Gastroesophageal sphincter (tissue), 4 donors: ENCODE measurements at places on chromosomes 12 and 14.

- ATAC-seq: no peak
Measured at GRCh38 chr12:3532931-3533702, 42.1 kb downstream of the PRMT8 start.

DNA sequence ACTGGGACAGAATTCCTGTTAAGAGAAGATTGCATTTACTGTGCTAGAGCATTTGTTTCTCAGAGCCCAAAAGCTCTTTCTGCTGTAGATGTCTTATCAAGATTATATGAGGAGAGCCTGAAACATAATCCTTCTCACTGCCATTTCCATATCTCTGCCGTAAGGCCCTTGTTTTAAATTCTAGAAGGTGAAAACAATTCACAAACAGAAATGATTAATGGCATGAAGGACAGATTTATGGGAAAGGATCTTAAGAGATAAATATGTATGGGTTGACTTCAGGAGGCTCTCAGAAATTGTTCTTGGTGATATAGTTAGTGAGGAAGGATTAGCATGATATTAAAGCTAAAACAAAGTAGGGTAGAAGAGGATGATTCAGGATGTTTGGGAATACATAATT lies 40.8 kb upstream of the PRICKLE1 start:
- ATAC-seq: no peak

GRCh38 chr12:15788233-15789219 lies 662 bp downstream of the EPS8 start:
- ATAC-seq: peak; percentile 27

- ATAC-seq: no peak
Measured at GRCh38 chr14:32374155-32374554, 45.1 kb downstream of the AKAP6 start.

- no peak for ATAC-seq
Measured at GRCh38 chr12:44817687-44818086, 58.4 kb downstream of the NELL2 start.

DNA sequence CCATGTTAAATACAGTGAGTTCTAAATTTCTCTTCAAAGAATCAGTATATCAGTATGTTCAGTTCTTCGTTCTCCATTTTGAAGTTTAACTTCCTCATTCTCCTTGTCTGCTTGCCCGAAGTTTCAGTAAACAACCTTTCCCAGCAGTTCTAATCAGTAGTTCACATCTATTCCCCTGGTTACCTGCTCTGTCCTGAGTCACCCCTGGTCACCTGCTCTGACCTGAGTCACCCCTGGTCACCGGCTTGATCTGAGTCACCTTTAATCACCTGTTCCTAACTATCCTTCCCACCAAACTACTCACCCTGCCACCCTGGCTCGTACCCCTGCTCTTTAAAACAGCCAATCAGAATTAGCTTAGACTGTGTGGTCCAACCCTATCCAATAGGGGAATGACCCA lies 9.4 kb upstream of the OR10G3 start:
- no peak for ATAC-seq

- ATAC-seq: no peak
Measured at GRCh38 chr12:122489038-122489437, 11.7 kb downstream of the ZCCHC8 start.

DNA sequence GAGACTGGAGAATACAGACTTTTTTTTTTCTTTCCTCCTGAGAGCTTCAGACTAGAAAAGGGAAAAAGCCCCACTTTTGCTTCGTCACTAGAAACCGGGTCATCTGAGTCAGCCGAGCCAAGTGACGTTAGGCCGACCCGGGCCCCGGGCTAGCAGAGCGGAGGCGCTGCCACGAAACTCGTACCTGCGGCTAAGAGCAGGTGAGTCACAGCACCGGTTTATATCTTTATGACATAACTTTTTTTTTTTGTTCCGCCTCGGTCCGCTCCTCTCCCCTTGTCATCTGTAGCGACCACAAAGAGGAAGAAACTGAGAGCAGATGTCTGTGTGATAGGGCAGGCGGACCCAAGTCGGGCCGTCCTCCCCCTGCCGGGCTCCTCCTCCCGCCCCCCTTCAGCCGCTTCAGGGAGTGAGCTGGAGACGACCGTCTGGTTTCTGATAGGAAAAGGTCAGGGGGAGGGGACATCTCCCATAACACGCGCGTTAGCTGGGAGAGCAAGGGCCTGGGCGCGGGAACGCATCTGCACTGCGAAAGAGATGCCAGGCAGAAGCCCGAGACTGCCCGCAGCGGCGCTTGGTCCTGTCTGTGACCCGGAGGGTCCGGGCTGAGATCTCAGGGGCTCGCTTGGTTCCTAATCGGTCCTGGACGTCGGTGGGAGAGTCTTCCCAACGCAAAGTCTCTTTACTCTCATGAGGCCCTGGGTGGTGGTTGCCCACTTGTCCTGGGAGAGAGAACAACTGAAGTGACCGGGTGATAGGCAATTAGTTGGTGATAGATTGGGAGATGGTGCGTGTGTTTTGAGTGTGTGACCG lies 586 bp downstream of the TTC6 start:
- no peak for ATAC-seq

- ATAC-seq: peak; percentile 51
Measured at GRCh38 chr14:26389646-26390508, 208.0 kb downstream of the NOVA1 start.

GRCh38 chr14:39266525-39266870 lies 32.8 kb downstream of the MIA2 start:
- ATAC-seq: peak; percentile 56

DNA sequence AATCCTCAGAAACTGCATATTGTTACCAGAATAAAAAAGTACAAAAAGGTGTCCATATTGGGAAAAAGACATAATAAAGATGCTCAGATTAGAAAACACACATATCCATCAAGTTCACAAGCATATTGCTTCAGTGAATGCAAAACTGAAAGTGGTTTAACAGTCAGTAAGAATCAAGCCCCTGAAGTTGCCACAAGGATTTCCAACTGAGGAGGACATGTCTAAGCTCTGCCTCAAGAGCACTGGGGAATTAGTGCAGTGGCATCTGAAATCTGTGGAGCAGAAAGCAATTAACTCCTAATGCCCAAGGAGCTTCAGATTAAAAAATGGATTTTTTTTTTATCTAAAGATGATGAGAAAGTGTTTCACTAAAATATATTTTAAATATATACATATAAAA lies 113.2 kb downstream of the DENND5B start:
- ATAC-seq: no peak

GRCh38 chr12:125387206-125387605 lies 322.0 kb downstream of the AACS start:
- ATAC-seq: no peak
